ENCODE measurements at places on chromosomes 1 and 21.

DNA sequence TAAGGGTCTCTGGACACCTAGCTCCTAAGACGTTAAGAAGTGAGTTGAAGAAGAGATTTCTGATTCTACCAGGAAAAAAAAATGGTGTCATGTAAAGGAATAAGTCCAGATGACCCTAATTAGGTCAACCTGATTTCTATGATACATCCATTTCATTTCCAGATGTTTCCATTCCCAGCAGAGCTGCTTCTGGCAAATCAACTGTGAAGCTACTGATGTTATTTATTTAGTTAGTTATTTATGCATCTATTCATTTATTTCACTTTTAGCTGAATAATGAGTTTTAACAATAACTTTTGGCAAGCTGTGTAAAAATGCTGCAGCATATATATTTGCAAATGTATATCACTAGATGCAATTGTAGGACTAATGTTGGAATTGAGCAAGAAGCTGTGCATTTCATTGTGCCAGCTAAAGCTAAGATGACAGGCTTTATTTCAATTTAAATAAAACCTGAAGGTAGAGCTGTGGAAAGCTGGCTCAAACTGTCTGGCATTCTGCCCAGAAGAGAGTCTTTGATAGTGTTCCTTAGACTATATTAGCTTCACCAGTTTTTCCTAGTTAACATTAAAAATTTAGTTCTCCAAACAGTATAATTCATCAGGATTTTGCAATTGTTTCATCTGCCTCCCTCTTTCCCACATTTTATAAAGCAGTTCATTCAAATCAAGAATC lies 1164.4 kb upstream of the ADGRL4 start:
- DNase-seq = no peak

GRCh38 chr1:81682490-81682889 lies 118.2 kb upstream of the ADGRL2 start:
- peak; percentile 53 for DNase-seq

GRCh38 chr1:47569681-47570470 lies 132.0 kb downstream of the FOXD2 start:
- DNase-seq = peak; percentile 89

DNA sequence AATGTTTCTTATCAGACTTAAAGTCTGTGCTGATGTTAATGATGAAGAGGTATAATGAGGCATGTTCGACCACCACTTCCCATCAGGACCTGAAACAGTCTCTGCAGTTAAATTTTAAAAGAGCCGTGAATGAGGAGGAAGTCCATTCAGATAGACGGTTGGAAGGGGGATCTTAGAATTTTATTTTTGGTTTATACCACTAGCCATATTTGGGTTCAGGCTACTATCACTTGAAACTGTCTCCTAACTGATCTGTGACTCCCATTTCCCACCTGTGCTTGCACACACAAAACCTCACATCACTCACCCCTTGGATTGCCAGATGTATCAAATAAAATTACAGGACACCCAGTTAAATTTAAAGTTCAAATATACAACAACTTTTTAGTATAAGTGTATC lies 9.9 kb upstream of the ANKRD13C start:
- no peak for DNase-seq

DNA sequence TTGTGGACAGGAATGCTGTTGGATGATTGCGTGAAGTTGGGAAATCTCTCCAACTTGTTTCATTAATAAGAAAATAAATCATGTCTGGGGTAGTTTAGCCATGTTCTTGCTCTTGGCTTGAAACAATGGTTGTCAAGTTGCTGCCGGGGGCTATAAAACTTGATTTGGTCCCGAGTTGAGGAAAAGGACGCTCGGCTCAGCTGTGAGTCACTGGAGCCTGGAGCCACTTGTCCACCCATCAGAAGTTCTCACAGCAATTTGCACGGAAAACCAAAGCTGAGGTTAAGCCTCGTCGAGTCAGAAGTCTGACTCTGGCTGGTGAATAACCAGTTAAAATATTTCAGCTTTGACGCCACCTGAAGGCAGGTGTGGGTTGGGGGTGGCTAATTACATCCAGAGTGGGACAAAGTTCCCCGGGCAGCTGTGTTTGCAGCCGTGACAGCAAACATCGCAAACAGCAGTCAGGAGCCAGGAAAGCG lies 19.7 kb upstream of the RIPK4 start:
- DNase-seq = peak; percentile 2

DNA sequence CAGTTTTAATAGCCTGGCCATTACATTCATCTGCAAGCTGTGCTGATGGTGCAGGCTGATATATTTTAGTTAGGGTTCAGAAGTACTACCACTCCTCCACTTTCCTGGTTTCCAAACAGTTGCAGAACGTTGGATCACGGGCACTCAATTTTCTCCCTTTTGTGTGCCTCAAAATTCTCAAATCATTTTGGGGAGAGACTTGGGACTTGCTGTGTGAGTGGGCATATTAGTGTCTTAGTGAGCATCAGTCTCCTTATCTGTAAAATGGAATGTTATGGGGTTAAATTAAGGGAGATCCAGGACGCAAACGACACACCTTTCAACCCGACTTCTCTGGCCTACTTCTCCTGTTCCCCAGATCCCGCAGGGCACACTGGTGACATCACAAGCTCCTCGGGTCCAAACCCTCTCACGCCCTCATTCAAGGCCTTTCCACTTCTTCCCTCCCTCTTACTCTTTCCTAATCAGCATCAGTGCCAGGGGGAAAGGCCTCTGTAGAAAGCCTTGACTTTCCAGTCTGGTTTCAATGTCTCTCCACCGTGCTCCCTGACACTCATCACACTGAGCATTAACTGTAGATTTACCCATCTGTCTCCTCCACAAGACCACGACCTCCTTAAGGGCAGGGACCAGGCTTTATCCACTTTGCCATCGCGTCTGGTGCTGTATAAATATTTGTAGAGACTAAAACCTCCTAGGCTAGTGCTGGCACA lies 1.2 kb downstream of the PIGP start:
- DNase-seq = no peak

All from urothelium cell line (cell line).